ENCODE measurements at places on chromosomes 2 and 18.

DNA sequence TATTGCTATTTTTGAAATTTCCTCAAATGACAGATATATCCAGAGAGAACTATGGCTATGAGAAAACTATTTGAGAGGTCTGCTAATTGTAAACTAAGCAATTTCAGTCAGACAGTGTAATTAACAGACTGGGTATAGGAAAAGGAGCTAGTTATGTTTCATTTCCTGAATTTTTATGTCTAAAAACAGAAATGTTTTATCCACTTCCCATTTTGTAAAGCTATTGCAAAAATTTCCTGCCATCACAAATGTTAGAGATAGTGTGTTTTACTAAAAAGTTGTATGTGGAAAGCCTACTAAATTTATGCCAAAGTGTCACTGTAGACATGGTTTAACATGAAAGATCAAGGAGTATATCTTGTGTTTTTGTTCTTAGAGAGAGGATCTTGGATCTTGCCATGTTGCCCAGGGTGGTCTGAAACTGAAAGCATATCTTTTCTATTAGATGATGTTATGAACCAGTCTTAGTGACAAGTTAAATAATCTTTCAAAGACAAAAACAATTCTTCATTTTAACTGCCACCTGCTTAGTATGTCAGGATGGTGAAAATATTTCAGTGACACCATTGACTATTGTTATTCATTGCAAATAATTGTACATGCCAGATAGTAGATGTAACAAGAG lies 40.5 kb upstream of the ITPRID2 start:
- DNase-seq, result no peak

DNA sequence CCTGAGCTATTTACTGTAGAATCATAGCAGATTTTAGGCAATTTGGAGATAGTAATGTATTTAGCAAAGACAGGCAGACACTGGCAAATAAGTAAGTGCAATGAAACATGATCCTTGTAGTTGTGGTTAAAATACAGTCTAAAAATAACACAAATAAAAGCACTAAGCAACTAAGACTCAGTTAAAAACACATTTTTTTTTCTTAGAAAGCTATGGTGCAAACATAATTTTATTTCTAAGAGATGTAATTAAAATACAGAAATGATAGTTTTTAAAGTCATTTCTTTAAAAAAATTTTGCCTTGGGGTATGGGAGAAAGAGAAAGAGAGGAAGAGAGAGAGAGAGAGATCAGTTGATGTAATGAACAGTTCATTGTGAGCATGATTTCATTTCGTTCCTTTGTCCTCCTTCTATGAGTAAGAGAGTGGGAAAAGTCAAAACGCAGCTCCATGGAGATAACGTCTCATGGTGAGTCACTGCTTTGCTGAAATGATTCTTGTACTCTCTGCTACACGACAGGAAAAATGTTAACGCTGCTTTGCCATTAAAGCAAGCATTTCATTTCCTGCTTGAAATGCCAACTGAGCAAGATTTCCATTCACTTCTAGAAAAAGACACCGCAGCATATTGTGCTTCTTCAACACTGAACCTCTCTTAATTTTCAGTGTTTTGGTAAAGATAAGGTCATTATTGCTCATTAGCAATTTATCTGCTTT lies 61.3 kb upstream of the PGAP1 start:
- DNase-seq, result no peak

DNA sequence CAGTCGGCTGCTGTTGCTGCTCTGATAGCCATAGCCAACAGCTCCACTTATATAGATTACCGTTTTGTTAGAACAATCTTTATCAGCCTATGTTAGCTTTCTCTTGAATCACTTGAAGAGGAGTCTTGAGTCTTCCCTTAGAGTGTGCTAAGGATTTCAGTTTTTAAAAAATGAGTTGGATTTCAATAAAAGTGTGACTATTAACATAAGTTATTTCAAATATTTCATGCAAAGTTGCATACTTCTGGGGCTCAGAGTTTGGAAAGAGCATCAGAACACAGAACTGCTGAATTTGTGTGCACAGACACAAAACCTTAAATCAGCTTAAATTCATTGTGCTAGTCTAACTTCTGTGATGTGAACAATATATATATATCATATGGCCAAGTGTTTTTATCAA lies 174.7 kb downstream of the MTX2 start:
- no peak for DNase-seq

- no peak for DNase-seq
These were observed 15.0 kb upstream of the FMNL2 start for GRCh38 chr2:152319822-152320570.

- DNase-seq, result no peak
These were observed 77.7 kb downstream of the APOB start for GRCh38 chr2:20966061-20966595.

DNA sequence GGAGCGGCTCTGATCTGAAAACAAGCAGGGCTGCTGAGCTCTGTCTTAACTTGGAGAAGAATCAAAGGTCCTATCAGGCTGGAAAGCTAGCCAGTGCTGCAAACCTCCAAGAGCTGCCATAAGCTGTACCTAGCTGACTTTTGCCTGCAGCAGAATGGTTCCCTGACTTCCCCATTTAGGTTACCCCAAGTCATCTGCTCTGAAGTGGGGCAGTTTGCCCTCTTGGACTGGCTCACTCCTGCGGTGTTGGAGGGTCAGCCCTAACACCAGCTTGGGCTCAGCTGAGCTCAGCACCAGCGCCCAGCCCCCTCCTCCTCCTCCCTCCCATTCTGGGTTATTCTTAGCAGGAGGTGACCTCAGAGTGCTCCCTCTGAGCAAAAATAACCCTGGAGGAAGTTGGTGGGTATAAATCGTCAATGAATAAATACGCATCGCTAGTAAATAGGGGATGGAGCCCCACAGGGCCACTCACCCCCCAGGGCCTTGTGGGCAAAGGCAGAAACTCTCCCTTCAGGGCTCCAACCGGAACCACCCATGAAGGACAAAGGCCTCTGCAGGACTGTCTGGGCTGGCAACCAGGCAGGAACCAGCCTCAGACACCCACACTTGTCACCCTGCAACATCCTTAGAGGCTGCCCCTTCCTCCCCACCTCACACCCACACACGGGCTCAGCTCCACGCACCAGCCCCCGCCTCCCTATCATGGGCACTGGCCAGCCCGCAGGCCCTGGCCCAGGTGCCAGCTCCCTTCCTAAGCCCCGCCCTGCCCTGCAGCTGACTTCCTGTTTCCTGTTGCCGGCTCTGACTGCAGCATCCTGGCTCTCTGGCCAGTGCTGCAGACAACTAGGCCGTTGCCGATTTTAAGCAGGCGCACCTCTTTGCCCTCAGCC lies 46.9 kb downstream of the DNMT3A start:
- DNase-seq, result peak; percentile 64

GRCh38 chr2:46356991-46357390 lies 59.8 kb downstream of the EPAS1 start:
- no peak for DNase-seq

DNA sequence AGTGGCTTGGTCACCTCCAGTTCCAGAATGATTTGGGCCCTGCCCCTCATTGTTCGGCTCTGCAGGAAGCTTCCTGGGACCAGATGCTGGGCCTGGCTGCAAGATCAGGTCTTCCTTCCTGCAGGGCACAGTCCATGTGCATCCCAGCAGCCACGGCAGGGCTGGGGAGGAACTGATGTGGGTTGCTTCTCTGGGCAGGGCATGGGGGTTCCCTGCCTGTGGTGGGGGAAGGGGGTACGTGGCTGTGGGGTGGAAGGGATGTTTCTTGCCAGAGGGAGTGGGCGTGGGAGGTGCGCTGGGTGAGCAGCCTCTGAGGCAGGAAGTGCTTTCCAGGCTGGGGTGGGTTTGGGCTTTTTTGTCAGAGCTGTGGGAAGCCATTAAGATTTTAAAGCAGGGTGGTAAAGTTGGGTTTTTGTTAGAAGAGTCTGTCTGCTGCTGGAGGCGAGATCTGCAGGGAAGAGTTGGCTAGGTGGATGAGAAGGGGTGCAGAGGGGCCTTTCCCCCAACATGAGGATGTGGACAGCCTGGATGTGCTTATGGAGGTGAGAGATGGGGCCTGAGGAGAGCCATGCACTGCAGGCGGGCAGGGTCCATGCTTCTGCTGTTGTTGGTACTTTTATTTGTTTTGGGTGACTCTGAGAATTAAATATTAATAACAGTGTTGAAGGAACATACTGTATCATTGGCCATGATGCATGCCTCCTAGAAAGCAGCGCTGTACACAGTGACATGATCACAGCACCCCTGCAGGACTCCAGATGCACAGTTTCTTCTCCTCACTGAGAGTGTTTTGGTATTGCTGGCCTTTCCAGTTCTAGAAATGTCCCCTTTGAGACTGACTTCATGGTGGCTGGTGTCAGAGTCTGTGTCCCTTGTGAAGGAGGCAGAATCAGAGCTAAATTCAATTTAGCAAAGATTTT lies 45.3 kb downstream of the DGKD start:
- no peak for DNase-seq

GRCh38 chr2:3479430-3480320 lies 39.7 kb downstream of the ADI1 start:
- no peak for DNase-seq

DNA sequence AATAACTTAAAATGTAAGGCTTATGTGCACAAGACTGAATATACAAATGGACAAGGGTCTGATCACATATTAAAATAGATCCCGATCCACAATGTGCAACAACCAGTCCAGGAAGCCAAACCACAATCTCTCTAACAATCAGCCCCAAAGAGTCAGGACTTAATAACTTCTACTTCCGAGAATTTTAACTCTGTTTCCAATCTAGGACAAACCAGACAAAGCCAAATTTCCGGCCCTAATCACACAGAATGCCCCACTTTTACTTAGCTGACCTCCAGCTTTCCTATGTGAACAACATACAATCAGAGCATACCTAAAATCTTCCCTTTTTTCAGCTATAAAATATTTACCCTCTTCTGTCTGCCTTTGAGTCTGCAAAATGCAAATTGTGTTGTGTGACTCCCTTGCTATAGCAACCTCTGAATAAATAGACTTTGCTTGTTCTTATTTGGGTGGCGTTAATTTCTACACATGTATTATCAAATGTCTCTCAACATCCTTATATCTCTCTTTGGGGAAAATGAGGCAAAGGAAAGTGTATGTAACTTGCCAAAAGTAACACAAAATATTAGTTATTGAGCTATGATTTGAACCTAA lies 381.9 kb upstream of the MC4R start:
- DNase-seq, result no peak

DNA sequence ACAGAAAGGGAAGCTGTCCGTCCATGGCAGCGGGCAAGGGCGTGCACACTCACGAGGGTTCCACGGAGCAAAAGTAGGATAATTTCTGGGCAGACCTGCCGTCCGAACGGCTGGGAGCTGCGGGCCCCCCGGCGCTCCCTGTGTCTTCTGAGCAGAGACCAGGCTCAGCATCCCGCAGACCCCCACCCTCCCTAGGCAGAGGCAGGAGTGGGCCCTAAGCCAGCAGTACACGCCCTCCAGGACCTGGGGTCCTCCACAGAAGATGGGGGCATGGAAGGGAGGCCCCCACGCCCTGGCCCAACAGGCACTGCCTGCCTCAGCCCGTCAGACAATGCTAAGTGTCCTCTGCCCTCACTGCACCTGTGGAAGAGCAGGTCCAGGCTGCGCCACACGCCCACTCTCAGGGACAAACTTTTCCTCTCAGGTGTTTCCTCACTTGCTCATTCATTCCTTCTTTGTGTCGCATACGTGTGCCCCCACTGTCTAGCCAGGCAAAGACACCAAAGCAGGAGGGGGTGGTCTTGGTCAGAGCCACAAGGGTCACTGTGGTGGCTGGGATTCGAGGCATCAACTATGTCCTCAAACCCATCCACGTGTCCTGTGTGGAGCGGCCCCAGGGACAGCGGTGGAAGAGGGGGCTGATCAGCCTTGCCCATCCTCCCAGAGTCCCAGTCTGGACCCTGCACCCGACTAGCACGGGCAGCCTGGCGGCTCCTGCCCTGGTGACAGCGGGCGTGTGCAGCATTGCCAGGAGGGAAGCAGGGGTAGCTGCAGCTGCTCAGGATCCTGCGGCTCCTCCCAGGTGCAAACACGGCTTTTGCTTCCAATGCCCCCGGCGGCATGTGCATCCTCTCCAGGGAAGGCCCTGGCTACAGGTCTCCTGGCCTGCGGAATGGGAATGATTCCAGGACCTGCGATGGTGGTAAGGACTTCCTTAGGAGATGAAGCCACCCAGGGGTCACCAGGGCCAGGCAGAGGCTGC lies 2.4 kb upstream of the GPC1 start:
- no peak for DNase-seq

GRCh38 chr2:105864262-105864661 lies 119.5 kb downstream of the NCK2 start:
- DNase-seq, result no peak

GRCh38 chr2:169476459-169476858 lies 2.8 kb upstream of the BBS5 start:
- no peak for DNase-seq

DNA sequence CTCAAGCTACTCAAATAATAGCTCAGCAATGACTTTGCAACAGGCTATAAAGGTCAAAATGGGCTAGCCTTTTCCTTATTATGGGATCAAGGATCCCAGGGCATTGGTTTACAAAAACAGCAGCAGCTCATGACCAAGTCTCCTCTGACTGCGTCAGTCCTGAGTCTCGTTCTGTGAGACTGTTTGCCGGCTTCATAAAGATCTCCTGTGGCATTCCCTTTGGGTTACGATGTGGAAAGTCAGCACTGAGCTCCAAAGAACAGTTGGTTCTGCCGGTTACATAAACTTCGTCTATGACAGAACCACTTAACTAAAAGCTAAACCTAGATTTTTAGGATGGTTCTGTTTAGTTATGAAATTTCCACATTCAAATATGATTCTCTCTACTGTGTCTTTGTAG lies 674.9 kb downstream of the ZEB2 start:
- no peak for DNase-seq

DNA sequence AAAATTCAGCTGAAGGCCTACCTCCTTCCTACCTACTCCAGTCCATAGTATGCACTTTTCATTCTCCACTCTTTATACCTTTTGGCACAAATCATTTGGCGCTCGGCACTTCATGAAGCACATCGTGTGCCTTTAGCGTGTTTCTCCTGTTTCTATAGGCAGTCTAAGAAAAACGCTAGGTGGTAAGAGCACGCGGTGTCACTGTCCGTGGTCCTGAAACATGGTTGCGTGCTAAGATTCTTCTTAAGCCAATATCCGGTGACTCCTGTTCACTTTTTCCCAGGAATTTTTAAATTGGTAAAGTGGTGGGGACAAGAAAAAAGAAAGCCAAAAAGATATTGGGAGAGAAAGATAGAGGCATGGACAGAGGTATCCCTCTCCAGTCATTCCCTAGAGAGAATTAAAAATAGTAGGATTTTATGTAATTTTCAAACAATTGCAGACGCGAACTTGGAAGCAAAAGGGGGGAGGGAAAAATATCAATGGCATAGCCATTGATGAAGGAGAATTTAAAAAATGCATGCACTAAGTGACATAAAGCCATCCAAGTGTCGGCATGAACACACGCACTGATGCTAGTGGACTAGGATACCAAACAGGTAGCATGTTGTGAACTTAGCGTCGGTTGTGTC lies 1.4 kb upstream of the CTNNA2 start:
- no peak for DNase-seq

Measured in T-helper 9 cell (primary cell).